Esophagus muscularis mucosa (tissue), 4 donors: ENCODE measurements at places on chromosomes 3 and 15. TPM values are rescaled to one million over a fixed set of nuclear protein-coding genes. Genes with fewer than 3 reads are reported as not detected.

Gene C3orf70
- 42.8 TPM for total RNA-seq

Gene CHRNA7
- 2.8 TPM for total RNA-seq

Gene CACNA1D
- 2.5 TPM for total RNA-seq

Gene CGNL1
- total RNA-seq: 9.6 TPM

Gene WDR93
- not detected for total RNA-seq

Gene P2RY1
- 2.2 TPM for total RNA-seq

Gene FBXL2
- total RNA-seq: 6.3 TPM

Gene GHSR
- not detected for total RNA-seq

Gene AMT
- total RNA-seq: 1.7 TPM

Gene SH2D7
- total RNA-seq: not detected

Gene CATSPER2
- 2.8 TPM for total RNA-seq

Gene SERINC4
- total RNA-seq: not detected
